ENCODE measurements at places on chromosomes 6 and 20. TPM values are rescaled to one million over a fixed set of nuclear protein-coding genes. Genes with fewer than 3 reads are reported as not detected.

OR2H2 gene
- not detected for total RNA-seq

CENPW gene
- 15.1 TPM for total RNA-seq

CPNE5 gene
- total RNA-seq = 0.40 TPM

PRL gene
- not detected for total RNA-seq

BANF2 gene
- total RNA-seq = not detected

GPLD1 gene
- 0.92 TPM for total RNA-seq

GGTLC1 gene
- total RNA-seq = not detected

SRMS gene
- not detected for total RNA-seq

MMP24OS gene
- total RNA-seq = 20.1 TPM

PRRT1 gene
- total RNA-seq = 0.50 TPM

SPATA25 gene
- total RNA-seq = 1.4 TPM

LRFN2 gene
- total RNA-seq = not detected

ZSCAN9 gene
- total RNA-seq = 8.1 TPM

THBD gene
- total RNA-seq = 293 TPM

RAD21L1 gene
- total RNA-seq = not detected

COL11A2 gene
- total RNA-seq = 0.13 TPM

MYH7B gene
- 0.12 TPM for total RNA-seq

DEF6 gene
- 0.19 TPM for total RNA-seq

ANKEF1 gene
- total RNA-seq = 0.79 TPM

PDE10A gene
- 20.0 TPM for total RNA-seq

ABHD16A gene
- total RNA-seq = 62.8 TPM

CST1 gene
- total RNA-seq = 48.1 TPM

STMND1 gene
- total RNA-seq = not detected

CBLN4 gene
- not detected for total RNA-seq

MAFB gene
- 0.99 TPM for total RNA-seq

LHFPL5 gene
- not detected for total RNA-seq

SH3BGRL2 gene
- total RNA-seq = 2.3 TPM

ZNF334 gene
- total RNA-seq = 1.8 TPM

GRM1 gene
- total RNA-seq = 0.13 TPM

NRSN2 gene
- total RNA-seq = 13.3 TPM

COL9A3 gene
- total RNA-seq = 0.26 TPM

WFDC10B gene
- not detected for total RNA-seq

KCNS1 gene
- total RNA-seq = not detected

PCMTD2 gene
- 37.7 TPM for total RNA-seq

NINL gene
- 7.0 TPM for total RNA-seq
